ENCODE measurements at places on chromosomes 7 and 10.

DNA sequence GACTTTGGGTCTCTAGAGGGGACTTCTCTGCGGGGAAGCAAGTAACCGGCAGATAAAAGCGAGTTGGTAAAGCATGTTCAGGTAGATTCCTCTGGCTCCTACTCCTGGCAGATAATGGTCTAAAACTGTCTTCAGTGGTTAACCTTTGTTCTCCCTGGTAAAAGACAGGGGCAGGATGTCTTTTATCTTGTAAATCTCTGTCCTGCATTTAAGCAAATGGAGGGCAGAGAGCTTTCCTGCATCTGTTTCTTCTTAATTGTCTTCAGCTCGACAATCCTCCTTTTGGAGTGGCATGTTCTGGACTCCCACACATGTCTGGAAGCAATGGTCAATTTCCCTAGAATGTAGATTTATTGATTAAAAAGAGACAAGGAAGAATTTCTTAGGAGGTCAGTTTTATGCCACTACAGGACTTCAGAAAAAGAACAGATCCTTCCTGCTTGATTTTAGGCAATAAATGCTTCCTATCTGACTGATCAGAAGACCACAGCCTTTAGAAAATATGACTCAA, 16.6 kb downstream of the C7orf33 start:
- no peak for DNase-seq

GRCh38 chr10:108783897-108784296, 1139.4 kb downstream of the XPNPEP1 start:
- peak; percentile 19 for DNase-seq

GRCh38 chr7:33038639-33039038, 23.9 kb downstream of the NT5C3A start:
- no peak for DNase-seq

DNA sequence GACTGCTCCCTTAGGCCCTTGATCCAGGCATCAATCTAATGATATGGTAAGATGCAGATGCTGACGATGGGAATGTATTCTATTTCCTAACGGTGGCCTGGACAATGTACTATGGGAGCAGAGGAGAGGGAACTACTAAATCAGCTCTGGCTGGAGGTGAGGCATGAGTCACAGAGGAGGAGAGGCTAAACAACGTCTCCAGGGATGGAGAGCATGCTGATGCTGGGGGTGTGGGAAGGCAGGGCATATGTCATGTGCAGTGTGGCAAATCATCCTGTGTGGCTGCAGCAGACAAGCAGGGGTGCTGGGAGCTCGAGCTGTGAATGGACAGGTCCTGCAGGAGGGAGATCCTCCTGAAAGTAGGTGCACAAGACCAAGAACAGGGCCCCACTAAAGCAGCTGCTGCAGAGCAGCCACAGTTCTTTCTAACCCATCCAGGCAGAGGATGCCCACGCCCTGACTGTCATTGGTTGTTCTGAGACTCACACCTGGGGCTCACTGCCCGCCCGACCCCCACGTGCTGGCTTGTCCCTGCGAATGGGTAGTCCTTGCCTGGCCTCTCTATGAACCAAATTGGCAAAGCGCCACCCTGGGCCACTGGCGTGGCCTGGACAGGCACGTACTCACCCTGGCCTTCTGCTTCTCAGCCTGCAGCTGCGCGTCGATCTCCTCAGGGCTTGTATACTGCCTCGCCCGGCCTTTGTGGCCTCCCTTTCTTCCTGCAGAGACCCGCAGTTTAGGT, 4.0 kb downstream of the PDAP1 start:
- no peak for DNase-seq

- DNase-seq, result peak; percentile 16
Observed at GRCh38 chr7:64999165-65000004, 7.1 kb downstream of the ERV3-1 start.

Measured in endothelial cell (in vitro differentiated cells).